ENCODE measurements at places on chromosomes 7 and 10. TPM values are rescaled to one million over a fixed set of nuclear protein-coding genes. Genes with fewer than 3 reads are reported as not detected.

The SSC4D gene
- 0.79 TPM for polyA plus RNA-seq

GRCh38 chr7:112206991-112207592 lies 597 bp downstream of the ZNF277 start:
- DNase-seq, result no peak

The OR2A1 gene
- not detected for polyA plus RNA-seq

DNA sequence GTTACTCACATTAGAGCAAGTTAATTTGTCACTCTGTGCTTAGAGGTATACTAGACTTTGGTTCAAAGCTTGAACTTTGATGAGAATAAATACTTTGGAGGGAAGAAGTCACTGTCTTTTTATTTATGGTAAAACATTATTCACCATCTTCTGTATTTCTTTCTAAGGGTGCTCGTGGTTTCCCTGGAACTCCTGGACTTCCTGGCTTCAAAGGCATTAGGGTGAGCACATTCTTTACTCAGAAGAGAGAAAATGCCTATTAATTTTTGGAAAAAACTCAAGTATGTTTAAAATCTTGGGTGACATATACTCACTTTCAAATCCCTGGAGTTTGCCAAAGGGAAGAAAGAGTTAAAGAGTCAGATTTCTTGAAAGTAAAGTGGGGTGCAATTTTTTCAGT lies 10.8 kb downstream of the COL1A2 start:
- DNase-seq, result no peak

DNA sequence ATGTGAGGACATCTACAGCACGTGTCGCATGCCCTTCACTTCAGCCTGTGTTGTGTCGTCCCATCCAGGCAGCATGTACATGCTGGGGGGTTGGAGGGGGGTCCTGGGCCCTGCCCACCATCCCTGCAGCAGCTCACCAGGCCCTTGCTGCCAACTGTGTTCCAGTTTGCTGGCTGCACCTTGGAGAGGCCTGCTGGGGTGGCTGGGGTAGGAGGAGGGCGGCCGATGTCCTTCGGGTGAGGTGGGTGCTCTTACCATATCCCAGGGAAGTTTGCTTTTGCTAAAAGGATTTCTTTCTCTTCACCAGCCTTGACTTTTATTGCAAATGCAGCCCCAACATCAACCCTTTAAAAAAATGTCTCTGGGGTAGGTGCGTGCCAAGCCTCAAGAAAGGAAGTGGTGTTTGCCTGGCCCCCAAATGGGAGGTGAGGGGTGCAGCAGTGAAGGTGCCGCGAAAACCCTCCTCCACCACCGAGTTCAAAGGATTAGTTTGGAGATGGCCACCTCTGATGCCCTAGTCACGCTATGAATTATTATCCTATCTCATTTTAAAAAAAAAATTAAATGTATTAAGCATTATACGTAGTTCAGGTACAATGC lies 165.8 kb upstream of the KLF6 start:
- no peak for DNase-seq

The PRPF18 gene
- 22.3 TPM for polyA plus RNA-seq

The PDE6C gene
- polyA plus RNA-seq, result not detected

DNA sequence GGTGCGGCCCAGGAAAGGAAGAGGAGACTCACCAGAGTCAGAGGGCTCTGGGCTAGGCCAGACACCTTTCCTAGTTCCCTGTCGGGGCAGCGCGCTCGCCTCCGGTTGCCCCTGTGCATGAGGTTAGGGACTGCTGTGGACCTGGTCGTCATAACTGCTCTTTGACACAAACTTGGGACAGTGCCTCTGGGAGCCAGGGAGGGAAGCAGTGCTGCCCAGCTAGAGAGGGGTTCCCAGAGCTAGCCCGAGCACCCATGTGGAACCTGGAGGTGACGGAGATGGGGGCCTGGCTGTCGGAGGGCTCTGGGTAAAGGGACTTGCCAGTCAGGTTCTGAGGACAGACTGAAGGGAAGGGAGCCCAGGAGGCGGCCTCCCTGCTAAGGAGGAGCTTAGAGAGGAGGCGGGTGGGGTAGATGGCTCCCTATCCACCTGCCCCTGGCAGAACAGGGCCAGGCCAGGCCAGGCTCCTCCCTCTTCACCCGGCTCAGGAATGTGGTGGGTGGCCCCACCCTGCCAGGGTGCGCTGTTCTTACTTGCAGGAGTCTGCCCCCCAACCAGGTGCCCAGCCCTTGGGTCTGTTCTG lies 29.7 kb downstream of the AGAP3 start:
- no peak for DNase-seq

DNA sequence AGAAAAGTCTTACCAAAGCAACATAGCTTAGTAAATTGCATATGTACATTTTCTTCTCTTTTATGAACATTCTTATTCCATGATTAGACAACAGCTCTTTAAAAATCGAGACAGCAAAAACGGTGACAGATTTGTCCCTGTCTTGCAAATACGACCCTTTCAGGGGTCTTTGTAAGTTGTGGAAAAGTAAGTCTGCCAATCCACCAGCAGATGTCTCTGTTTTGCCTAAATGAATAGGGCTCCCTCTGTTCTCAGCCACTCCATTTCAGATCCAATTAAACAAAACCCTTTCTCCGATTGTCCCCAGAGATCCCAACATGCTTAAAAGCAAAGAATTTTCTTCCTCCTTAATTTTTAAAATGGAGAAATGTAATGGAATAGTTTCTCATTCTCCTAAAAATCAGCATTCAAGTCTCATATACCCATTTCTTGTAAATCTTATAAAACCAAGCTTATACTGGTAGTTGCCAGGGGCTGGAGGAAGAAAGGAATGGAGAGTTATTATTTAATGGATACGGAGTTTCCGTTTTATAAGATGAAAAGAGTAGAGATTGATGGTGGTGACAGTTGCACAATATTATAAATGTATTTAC lies 61.0 kb upstream of the NFE2L3 start:
- peak; percentile 64 for DNase-seq

DNA sequence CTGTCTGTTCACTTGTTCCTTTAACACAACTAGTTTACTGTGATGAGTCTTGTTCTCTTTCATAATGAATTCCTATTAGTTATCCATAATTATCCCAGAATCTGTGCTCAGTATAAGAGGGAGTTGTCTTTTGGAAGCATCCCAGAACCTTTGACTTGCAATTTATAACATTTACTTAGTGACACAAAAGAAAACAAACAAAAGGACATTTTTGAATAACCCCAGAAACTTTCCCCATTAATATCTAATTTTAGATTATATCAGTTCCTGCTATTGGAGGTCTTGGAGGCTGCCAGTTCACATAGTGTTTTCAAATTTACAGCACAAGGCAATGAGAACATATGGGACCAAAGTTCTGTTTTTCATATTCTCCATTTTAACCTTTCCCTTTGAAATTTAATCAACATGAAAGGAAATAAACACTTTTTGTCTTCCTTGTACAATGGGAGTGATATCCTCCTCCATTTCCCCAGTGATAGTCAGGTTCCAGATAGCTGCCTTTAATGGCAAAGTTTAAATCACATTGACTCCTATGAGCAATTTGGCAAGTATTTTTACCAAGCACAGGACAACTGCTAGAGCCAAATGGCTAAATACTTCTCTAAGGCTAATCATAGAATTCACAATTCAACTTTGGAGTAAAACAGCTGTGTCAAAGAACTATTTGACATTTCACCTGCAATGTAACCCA lies 37.1 kb upstream of the GNAT3 start:
- DNase-seq, result no peak

GRCh38 chr7:116213361-116214130 lies 3.2 kb downstream of the TES start:
- DNase-seq, result no peak

GRCh38 chr10:80504158-80504811 lies 33.4 kb upstream of the SH2D4B start:
- DNase-seq, result no peak

- DNase-seq, result no peak
These were observed 182.3 kb upstream of the IMMP2L start for GRCh38 chr7:111744501-111745155.

DNA sequence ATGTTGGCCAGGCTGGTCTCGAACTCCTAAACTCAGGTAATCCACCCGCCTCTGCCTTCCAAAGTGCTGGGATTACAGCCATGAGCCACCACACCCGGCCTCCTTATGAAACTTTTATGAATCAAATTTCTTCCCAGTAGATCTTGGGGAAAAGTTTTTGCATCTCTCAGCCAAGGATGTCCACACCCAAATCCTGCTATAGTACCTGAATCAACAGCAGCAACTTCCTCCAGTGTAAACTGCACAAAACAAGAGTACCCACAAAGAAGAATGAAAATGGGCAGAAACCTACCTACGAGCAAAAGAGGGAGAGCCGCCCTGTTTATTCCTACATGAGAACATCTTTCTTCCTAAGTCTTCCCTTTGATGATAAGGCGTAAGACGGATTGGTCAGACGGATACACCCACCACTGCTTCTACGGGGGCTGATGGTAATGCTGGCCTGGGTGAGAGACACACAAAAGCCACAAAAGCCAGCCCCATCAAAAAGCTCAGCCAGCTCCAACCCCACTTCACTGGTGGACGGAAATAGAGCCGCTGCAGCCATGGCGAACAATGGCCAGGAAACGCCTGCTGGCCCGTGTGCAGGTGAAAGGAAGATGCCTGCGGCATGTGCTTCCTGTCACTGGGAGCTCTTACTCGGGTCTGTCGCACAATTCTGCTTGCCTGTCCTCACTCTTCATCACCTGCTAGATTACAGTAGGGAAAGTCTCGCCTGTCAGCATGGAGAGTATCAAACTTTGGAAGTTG lies 10.4 kb downstream of the JCAD start:
- DNase-seq, result no peak

The WEE2 gene
- not detected for polyA plus RNA-seq

DNA sequence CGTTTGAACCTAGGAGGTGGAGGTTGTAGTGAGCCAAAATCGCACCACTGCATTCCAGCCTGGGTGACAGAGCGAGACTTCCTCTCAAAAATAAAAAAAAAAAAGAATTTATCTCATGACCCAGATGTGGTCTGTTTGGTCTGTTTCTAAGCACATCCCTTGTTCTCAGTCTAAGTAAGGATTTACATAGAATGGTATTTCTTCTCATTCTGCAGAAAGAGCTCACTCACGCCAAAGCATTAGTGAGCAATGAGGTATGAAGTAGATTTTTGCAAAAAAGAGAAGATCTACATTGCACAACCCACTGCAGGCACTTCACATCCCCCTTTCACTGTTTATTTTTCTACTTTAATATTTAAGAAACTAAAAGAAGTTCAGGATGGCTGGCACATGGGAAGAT lies 76.5 kb upstream of the FGL2 start:
- no peak for DNase-seq

Data from A549 (cell line).